ENCODE measurements at places on chromosomes 1 and 21.

DNA sequence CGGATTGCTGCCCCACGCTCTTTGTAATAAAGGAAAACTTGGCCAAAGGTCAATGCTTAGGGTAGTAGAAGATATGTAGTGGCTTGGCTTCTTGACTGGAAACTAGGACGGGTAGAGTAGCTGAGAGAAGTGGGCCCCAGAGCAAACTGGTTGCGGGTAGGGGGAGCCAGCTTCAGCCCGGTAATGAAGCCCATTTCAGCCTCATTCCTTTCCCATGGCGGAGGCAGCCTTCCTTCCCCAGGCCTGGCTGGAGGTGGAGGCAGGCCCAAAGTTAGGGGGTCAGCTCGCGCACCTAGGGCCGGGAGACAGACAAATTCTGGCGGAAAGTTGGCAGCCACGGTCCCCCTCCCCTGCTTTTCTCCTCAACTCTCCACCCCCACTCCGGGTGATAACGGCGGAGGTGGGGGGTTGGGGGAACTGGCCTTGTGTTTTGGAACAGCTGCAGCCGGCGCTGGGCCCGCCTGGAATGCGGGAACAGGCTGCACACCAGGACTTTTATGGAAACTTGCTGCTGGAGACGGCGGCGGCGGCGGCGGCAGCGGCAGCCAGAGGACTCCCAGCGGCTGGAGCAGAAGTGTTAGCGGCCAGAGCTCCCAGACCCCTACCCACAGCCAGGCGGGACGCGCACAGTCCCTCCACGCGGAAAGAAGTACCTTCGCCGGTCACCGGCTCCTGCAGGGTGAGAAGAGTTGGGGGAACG is at the start of gene NEXN:
NEXN (plus strand) TSS at position 544 of the 700 bp plus-strand sequence. CDS start 27,483 bp downstream, outside the sequence.
- no peak for DNase-seq

GRCh38 chr1:203036537-203036936 is 10.2 kb downstream of the PPFIA4 start:
- no peak for DNase-seq

GRCh38 chr1:17016317-17016661 is 4.6 kb upstream of the ATP13A2 start:
- DNase-seq: no peak

DNA sequence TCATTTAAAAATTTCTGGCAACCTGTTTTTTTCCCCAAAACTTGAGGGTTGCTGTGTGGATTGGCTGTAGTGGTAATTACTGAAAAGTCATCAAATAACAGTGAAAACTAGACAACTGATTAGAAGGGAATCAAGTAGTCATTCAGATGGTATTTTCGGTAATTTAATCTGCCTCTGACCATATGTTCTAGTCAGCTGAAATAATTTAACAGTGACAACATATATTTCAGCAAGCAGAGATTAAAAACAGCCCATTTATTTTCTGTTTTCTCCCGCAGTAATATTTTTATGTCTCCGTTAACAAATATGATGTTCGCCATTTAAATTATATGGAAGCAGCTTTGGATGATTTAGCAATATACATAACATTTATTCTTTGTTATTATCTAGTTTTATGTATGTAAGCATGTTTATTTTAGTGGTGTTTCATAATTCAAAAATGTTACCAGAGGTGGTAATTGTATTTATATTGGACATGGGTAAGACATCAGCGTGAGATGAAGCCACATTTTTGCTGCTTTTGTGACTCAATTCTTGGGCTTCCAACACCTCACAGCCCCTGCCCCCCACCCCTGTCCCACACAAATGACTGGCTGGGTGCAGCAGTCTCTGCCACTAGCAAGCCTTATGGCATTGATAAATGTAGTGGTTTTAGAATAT is 104.4 kb downstream of the GALNT2 start:
- DNase-seq: no peak

- no peak for DNase-seq
Measured at GRCh38 chr1:25890239-25891034, 14.9 kb upstream of the PAQR7 start.

- DNase-seq: no peak
Measured at GRCh38 chr1:59485949-59486348, 189.1 kb downstream of the FGGY start.

- DNase-seq: no peak
Measured at GRCh38 chr1:162131400-162132321, 62.2 kb downstream of the NOS1AP start.

DNA sequence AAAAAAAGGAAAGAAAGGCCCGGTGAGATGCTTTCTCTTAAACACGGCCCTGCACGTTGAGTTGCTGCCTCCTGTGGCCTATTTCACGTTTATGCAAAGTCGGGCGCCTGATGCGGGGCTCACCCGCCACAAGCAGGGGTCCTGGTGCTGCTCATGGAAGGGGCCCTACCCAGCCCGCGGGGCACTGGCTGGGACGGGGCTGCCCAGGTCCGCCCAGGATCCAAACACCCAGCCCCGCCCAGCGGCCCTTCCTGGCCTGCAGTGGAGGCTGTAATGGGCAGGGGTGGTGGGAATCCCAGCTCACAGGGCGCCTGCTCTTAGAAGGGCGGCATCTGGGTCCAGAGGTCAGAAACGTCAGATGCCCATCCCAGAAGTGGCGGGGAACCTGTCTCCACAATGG is 1.6 kb downstream of the COL6A2 start:
- DNase-seq: no peak

DNA sequence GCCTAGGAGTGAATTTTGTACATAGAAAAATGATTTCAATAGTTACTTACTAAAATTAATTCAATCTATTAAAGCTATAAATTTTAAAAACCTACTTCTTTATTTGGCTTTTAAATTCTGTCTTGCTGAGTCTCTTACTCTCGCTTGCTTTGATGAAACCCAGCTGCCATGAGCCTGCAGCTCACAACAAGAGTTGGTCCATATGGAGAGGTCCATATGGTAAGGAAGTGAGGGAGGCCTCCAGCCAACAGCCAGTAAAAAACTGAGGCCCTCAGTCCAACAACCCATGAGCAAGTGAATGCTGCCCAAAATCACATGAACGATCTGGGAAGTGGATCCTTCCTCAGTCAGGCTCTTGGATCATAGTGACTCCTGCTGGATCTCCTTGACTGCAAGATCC is 89.9 kb upstream of the CXADR start:
- DNase-seq: no peak

- DNase-seq: no peak
Measured at GRCh38 chr1:47477595-47478080, 39.8 kb downstream of the FOXD2 start.

DNA sequence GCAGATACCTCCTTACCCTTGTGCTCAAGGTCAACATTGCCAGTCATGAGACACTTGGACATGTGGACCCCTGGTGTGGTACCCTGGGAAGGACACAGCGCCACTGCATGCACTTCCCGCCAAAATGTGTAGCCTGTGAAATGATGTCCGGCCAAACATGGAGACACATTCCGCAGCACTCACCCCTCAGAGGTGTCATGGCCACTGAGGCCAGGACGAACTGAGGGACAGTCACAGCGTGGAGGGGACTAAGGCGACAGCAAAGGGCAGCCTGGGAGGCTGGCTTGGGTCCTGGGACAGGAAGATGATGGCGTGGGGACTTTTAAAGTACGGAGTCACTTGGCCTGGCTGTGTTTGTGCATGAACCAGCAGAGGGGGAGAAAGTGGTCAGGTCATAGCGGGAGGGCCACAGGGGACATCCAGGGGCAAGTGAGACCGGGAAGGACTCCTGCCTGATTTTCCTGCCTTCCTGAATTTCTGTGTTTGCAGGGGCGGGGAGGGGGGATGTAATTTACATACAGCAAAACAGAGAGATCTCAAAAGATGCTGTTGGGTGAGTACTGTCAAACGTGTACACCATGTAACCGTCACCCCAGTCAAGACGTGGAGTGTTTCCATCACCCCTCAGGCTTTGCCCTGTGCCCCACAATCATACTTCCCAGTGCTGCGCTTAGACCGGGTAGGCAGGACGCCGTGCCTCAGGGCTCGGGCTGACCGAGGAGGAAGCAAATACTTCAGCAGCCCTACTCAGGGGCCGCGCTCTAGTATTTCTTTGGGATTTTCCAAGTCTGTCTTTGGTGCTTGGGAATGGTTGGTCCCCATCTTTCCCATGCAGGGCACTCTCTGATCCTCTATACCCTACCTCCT is 45.2 kb downstream of the WDR4 start:
- no peak for DNase-seq

DNA sequence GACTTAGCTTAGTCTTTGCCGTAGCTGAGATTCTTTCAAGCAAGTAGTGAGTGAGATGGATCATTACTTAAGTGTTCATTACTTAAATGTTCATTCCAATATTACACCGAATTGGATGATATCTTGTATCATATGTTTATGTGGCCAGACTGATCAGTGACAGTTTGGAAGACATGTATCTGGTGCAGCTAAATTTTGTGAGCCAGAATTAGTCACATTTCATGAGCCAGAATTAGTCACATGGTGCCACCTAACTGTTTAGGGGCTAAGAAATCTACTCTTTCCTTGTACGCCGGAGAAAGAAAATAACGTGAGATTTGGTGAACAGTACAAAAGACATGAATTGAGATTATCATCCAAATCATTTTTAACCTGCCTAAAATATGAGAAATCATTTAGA is 355.6 kb downstream of the USP25 start:
- DNase-seq: no peak

DNA sequence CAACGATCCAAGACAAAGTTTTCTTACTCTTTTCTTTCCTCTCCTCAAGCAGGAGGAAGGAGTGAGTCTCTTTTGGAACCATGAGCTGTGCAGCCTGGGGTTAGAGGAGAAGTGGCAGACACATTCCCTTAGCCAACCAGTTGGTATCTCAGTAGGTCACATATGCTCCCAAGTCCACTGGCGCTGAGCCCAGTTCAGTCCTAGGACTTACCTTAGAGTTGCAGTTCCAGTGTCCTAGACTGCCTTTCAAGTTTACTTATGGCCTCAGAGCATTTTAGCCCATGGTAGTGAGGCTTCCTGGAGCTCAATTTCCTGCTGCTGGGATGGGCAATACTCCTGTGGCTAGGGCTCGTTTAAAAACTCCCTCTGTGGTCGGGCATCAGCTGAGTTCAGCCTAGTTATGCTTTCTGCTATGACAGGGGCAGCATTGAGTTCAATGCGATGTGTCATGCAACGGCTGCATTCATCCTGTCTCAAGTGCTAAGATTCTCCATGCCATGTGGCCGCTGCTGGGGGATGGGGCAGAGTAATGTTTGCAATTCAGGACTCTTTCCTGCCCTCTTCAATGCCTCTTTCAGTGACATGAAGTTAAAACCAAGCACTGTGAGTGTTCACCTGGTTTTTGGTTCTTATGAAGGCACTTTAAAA is 103.8 kb downstream of the LRRC7 start:
- no peak for DNase-seq

DNA sequence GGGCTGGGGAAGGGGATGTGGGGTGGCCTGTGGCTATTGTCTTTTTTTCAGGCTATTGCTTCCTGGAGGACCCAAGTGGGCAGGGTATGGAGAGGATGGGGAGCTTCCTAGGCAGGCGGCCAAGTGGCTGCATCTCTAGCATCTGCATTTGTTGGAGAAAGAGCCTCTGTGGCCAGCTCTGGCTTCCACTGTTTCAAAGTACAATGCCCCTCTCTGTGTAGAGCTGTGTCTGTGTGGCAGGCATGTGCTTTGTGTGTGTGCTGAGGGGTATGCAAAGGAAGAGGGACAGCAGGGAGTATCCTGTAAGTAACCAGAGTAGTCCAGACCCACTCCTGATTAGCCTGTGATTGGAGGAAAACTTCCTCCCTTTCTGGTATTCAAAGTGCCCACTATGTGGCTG is 40.6 kb downstream of the KCNA2 start:
- no peak for DNase-seq

DNA sequence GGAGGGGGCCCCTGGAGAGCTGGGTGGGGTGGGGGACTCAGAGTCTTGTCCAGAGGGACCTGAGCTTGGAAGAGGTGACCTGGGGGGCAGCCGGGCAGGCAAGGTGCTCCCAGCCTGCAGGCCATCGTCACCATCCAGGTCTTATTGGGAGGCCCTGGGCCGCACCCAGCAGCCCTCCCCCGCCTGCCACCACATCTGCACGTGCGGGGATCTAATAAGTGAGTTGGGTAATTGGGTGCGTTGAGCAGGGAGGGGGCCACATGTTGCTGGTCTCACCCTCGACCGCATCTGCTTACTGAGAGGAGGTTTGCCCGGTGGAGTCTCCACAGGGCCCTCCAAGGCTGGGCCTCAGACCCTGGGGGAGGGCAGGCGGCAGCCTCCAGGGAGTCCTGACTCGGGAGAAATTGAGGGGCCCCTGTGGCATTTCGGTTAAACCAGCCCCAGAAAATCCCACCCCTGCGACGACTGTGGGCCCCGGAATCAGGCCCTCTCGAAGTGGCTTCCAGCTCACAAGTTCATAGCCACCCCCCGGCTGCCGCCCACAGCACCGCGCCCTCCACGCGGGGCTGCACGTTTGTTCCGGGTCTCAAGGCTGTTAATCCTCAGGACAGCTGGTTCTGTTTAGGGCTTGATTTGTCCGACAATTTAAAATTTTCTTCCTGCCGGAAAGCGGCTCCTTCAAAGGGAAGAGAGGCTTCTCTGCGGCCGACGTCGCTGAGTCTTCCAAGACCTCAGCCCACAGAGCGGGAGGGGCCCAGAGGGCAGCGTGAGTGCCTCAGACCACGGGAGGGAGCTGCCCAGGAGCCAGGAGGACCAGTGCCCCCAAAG is 14.7 kb upstream of the COL6A2 start:
- no peak for DNase-seq

GRCh38 chr21:34743831-34744230 is 75.0 kb downstream of the CLIC6 start:
- no peak for DNase-seq

DNA sequence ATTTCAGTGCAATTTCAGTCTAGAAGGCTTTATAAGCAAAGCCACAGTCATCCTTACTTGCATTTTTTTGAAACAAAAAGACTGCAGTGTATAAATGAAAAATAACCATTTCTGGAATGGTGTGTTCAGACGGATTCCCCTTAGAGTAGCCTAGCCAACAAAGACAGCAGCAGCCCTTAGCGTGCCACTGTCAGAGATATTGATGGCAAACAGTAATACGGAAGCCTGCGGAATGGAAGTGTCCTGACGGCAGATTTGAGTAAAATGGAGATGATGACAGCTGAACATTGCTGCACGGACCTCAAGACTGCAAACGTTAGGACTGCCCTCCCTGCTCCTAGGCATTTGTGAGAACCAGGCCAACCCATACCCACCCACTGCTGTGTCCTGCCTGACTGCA is 54.7 kb downstream of the PDE9A start:
- DNase-seq: no peak

DNA sequence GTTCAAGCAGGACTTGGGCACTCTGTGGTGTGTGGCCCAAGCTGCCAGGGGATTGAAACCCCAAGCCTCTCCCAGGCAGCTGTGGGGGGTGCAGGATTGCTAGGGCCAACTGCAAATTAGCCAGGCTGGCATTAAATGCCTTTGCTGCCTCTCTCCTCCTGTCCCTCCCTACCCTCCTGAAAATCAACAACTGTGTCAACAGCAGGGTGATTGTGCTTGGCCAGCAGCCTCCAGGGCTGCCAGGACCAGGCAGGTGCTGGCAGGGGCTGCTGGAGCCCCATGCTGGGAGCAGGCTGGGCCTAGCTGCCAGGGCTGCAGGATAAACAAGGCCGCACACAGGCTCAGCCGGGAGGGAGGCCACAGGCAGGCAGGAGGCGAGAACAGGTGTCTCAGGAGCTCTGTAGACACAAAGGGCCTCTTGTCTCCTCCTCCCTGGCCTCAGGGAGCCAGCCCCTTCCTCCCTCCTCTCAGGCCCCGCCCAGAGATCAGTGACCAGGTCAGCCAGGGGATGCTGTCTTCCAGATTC is 11.4 kb downstream of the SOX13 start:
- DNase-seq: no peak

Measured in activated effector memory CD4-positive, alpha-beta T cell treated with Interleukin-2 at 50 U/mL for 16 hours (primary cell).